HT-29 (cell line): ENCODE measurements at places on chromosomes 2 and 18. TPM values are rescaled to one million over a fixed set of nuclear protein-coding genes. Genes with fewer than 3 reads are reported as not detected.

The TTN gene
- under 0.01 TPM in 2 replicates for total RNA-seq

The UGT1A6 gene
- 18.3 and 24.2 TPM in 2 replicates for total RNA-seq

GRCh38 chr18:46910856-46911255, 6.5 kb downstream of the PIAS2 start:
- DNase-seq: no peak

- DNase-seq: no peak
Measured at GRCh38 chr2:190149908-190150307, 87.4 kb upstream of the MSTN start.

DNA sequence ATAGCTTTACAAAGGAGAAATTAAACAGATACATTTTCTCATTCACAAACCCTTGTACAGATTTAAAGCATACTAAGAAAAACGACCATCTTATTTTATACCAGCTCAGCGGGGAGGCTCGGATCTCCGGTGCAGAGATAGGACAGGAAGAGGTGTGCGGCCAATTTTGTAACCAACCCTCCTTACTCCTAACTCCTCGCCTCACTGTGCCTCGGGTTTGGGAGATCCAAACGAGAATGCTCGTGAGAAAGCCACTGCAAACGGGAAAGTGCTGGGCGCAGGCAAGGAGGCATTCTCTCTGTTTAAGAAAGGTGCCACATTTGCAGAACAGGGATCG, 1.2 kb downstream of the KDSR start:
- DNase-seq: no peak

The SERPINB3 gene
- total RNA-seq: not detected in 2 replicates

DNA sequence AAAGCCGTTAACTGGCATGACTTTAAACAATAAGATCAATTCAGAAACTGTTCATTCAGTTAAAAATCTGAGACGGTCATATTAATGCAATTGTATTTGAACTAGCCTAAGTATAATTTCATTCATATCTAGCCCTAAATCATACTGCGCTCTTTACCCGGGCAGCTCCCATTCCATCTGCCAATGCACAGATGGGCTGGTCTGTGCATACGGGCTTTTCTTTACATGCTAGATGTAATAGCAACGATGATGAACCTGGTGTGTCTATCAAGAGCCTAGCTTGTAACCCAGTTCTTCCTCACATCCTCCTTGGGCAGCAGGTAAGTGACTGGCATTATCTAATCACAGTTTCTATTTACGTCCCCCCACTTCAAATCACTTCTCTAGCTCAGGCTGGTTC, 631.5 kb upstream of the KLHL29 start:
- no peak for DNase-seq

- no peak for DNase-seq
Measured at GRCh38 chr2:127811397-127812321, 688 bp upstream of the WDR33 start.

The IL1F10 gene
- total RNA-seq: 0.42 TPM in 1 of 2 replicates, not detected in the other

The ALK gene
- not detected in 2 replicates for total RNA-seq

DNA sequence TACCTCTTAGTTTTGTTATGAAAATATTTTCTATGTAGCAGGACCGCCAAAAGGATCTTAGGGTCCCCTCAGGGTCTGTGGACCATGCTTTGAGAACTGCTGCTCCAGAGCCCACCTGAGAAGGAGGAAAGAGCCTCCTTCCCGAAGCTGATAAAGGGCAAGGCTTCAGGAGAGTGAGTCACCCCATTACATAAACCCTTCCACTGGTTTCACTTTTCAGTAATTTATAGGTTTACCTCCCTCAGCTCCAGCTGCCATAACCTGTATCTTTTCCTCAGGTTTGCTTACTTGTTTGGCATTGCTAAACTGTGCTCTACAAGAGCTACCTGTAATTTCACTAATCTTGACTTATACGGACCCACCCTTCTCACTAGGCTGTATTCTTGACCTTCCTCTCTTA, 6.6 kb downstream of the TTLL4 start:
- peak; percentile 66 for DNase-seq

The DAW1 gene
- not detected in 2 replicates for total RNA-seq
